A549 treated with GW870086 at 1 μM for 4 hours (cell line): ENCODE measurements at places on chromosomes 3 and 15. TPM values are rescaled to one million over a fixed set of nuclear protein-coding genes. Genes with fewer than 3 reads are reported as not detected.

The GPR15 gene
- total RNA-seq: not detected in 5 replicates

The CGGBP1 gene
- 33.4 to 38.5 TPM (median 35.6 TPM) in 5 replicates for total RNA-seq

The ARL6 gene
- total RNA-seq: 4.2 to 7.2 TPM (median 4.5 TPM) in 5 replicates

The PLCB2 gene
- total RNA-seq: 0.67 to 1.1 TPM (median 0.83 TPM) in 5 replicates

The RHOV gene
- 5.5 to 7.3 TPM (median 7.1 TPM) in 5 replicates for total RNA-seq
